ENCODE measurements at places on chromosomes 5 and 9.

GRCh38 chr9:121324316-121324715, 45.7 kb downstream of the STOM start:
- DNase-seq: no peak

DNA sequence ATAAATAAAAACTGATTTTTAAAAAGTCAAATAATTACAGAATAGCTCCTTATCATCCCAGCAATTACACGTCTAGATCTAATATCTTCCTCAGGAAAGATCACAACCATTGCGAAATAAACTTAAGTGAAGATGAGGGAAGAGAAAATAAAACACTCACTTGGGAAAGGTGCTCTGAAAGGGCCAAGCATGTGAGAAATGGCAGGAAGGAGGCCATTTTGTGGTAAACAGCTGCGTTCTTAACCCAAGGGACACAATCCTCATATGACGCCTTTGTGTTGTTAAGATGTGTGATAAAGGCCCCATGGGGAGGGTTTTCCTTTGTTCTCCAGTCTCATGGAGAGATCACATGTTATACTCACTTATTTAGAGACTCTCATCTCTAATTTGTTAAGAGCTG, 32.5 kb downstream of the JAKMIP2 start:
- no peak for DNase-seq

DNA sequence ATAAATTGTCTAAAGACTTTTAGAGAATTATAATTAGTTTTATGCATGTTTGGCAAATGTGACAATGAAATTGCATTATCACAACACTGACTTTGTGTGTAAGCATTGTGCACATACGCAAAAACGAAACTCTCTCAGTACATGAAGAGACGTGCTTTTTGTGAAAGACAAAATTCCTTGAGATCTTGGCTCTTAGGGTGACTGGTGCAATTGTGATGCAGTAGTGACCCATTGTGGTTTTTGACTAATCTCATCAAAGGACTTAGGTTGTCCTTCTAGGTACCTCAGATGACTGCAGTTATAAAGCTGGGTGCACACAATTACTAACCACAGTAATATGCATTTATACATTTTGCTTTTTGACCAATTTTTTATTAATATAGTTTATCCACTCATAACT, 25.3 kb upstream of the TYRP1 start:
- DNase-seq: no peak

DNA sequence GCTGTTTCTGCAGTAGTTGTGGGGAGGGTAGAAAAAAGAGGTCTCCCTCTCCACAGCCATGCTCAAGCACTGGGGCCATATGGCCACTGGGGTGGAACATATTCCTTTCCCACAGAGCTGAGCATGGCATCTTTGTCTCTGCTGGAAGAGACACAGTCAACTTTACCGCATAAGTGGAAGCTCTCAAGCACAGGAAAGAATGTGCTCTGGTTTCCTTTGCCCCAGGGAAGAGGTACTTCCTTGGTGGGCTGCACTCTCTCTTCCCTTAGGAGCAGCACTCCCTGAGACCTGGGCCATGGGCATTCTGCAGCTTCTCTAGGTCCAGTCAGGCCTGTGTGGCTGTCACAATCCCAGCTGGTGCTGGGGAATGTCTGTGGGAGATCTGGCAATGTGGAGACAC, 168.5 kb upstream of the ACTBL2 start:
- DNase-seq: no peak

DNA sequence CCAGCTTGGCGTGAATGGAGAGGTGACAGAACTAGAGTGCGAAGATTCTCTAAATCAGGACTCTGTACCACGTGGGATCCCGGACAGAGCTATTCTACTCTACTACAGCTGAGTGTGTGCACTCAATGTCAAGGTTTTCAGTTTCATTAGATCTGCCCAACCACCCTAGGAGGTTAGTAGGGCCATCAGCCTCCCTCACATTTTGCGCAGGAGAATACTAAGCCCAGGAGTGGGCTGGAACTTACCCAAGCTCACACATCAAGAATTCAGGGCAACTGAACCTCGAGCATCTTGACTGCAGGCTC, 68.3 kb upstream of the TBC1D2 start:
- no peak for DNase-seq

GRCh38 chr9:91943478-91944470, 6.3 kb downstream of the ROR2 start:
- DNase-seq: no peak
